NCI-H187 (cell line): ENCODE measurements at places on chromosomes 4 and X.

DNA sequence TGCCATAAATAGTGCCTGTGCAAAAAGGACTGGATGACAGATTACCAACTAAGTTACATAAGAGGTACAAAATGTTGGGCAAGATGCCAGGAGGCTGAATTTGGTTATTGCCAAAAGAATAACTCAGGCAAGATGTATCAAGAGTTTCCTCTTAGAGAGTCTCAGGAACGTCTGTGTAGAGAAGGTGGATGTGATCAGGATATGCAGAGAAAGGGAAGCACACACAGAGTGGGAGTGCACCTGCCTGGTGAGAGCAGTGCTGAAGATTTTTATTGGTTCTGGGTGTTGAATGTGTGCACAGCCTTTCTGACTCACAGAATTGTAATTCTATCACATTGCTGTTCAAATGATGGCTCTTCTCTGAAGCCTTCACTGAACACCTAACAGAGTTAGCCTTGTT, 156.8 kb upstream of the HS3ST1 start:
- DNase-seq, result peak; percentile 16

GRCh38 chr4:112817933-112818593, 181.1 kb downstream of the LARP7 start:
- no peak for DNase-seq

- DNase-seq, result no peak
Measured at GRCh38 chr4:144649646-144650045, 3.7 kb downstream of the HHIP start.

DNA sequence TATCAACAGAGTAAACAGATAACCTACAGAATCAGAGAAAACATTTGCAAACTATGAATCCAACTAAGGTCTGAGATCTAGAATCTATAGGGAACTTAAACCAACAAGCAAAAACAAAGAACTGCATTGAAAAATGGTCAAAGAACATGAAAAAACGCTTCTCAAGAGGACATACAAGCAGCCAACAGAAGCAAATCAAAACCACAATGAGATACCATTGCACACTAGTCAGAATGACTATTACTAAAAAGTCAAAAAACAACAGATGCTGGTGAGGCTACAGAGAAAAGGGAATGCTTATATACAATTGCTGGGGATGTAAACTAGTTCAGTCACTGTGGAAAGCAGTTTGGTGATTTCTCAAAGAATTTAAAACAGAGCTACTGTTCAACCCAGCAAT, 255.7 kb downstream of the TMEM47 start:
- DNase-seq, result no peak

- DNase-seq, result no peak
Measured at GRCh38 chr4:25474690-25475089, 97.6 kb downstream of the ANAPC4 start.

DNA sequence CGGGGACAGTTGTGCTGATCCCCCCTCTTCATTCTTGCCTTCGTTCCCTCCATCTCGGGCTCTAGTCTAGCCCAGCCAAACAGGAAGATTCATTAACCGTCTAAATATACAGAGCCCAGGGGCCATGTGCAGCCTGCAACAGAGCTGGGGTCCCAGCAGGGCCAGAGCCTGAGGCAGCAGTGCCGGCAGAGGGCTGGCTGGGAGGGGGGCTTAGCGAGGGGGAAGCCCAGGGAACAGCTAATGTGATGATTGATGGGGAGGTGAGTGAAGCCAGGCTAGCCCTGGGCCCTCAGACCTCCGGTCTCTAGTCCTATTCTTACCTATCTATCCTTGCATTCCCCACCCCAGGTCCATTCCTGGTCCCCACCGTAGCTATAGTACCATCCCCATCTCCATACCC, 22.3 kb downstream of the EFNB1 start:
- DNase-seq, result no peak

DNA sequence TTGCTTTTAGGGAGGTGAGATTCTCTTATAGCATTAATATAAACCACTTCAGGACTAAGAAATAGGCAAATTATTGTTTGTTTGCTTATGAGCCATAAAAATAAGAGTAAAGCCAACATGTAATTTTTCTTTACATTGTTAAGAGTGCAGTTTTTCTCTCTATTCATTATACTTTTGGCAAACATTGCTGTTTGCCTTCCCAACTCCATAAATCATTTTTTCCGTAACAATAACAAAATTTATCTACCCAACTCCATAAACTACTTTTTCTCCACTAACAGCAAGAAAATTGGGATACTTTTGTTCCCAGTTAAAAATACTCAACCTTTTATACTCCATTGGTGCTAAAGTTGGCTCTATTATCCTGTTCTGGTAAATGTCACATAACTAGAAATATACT, 229.7 kb upstream of the GPRIN3 start:
- DNase-seq, result no peak

GRCh38 chrX:24676403-24677024, 17.2 kb upstream of the POLA1 start:
- DNase-seq, result no peak

GRCh38 chrX:31269914-31270313, 198.1 kb upstream of the FTHL17 start:
- no peak for DNase-seq

DNA sequence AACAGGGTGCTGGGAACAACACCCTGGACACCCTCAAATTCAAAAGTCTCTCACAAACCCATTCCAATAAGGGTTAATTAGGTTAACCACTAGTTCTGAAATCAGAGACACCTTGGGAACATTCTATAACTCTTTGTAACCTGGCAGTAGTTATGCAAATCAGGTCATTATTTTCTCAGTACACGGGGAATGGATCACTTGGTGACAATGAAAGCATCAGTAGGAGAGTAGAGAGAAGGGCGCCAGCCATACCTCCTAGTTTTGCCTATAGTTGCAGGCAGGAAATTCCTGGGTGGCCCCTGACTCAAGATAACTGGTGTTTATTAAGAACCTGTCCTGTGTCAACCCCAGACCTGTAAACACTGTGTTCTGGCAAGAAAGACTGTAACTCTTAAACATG, 2.5 kb downstream of the CCDC110 start:
- no peak for DNase-seq

GRCh38 chr4:6926681-6927478, 17.3 kb downstream of the TBC1D14 start:
- no peak for DNase-seq

GRCh38 chrX:103540145-103540544, 20.9 kb upstream of the RAB40A start:
- no peak for DNase-seq

DNA sequence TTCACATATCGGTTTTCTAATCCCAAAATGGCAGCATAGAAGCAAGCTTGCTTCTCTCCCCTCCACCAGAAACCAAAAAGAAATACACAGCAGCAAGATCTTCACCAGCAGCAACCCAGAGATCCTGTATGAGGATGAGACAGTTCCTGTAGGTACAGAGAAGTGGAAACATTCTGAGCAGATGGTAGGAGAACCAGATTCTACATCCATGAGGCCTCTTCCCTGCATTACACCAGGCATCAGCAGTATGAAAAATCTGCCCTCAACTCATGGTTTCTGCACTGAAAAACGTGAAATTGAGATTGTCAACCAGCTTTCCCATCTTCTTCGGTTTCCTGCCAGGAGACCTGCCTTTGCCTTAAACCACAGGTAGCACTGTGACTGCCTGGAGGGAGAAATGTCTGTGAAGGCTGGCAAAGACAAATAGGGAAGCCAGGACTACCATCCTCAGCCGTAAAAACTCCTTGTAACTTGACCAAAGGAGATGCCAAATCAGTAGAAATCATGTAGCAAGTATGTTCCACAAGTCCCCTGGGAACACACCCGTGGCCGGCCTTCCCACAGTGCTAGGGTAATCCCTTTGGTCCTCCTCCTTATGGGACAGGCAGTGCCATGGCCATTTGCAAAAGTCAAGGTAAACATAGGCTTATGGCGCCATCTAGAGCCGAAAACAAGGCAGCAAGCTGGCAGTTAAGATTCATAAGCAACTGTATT, 24.0 kb upstream of the MTHFD2L start:
- peak; percentile 52 for DNase-seq

GRCh38 chr4:186717556-186717955, 6.1 kb downstream of the FAT1 start:
- no peak for DNase-seq

GRCh38 chrX:39866229-39866628, 231.5 kb downstream of the BCOR start:
- no peak for DNase-seq

- DNase-seq, result no peak
Measured at GRCh38 chr4:150023489-150023888, 54.8 kb upstream of the DCLK2 start.

DNA sequence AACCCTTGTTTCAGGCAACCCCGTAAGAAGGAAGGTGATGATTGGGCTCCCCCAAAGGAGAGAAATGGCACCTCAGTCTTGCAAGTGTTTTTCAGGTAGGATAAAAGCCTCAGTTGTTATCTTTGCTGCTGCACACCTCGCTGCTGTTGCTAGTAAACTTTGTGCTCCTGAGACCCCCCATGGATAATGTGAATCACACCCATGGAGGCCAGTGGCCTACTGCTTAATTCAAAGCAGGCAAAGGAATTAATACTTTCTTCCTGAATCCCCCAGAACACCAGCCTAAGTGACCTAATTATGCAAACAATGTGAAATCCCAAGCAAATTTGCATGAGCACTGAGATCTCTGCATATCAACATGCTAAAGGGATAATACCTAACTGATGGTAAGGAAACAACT, 337.5 kb downstream of the GRIA2 start:
- DNase-seq, result no peak

DNA sequence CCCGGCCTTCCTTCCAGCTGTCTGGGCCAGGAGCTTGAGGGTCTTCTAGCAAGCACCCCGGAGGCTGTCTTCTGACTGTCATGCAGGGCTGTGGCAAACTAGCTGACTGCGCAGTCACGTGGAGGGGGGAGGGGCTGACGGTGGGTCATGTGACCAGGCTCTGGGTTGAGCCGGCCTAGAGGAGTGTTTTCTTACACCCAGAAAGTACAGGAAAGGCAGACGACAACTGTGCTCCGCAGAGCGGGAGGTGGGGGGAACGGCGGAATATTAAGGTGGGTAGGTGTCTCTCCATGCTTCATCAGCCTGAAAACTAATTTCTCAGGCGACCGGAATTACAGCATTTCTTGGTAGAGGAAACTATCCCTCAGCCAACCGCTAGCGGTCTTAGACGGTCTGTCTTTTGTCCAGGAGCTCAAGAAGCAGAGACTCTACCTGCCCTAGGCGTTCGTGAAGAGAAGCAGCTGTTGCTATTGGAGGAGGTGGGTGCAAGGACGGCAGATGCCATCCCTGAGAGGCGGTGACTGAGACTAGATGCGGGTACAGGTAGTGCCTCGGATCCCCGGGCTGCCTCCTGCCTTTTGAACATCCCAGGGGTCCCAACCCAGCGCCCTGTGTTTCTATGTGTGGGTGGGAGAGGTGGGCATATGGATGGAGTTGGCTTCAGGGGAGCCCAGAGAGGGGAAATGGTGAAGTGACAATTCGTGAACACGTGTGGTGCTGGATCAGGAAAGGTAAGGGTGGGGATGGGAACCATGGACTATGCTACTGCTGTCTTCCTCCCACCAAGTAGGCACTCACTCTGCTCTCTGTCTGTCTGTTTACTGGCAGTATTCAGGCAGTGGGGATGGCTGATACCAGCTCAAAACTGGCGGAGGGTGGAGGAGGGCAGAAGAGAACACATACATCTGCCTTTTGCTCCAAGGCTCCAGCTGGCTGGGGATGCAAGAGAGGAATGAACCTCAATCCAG, 8.8 kb downstream of the GPRASP1 start:
- DNase-seq, result peak; percentile 83

GRCh38 chrX:75229774-75230173, 44.1 kb upstream of the UPRT start:
- no peak for DNase-seq

DNA sequence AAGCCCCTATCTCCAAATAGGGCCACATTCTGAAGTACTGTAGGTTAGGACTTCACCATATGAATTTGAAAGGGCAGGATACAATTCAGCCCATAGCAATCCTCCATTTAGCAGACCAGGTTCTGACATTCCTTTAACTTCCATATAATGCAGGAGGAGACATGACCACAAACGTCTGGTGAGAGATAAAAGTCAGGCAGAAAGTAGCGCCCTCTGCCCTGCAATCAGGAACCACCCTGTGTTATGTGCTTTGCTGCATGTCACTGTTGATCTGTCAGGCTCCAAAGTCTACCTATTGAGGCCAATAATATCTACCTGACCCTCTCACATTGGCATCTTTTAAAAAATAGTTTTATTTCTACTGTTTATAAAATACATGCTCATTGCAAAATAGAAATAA, 30.2 kb upstream of the SEPSECS start:
- no peak for DNase-seq

GRCh38 chrX:37361596-37361995, 12.4 kb downstream of the PRRG1 start:
- DNase-seq, result no peak

DNA sequence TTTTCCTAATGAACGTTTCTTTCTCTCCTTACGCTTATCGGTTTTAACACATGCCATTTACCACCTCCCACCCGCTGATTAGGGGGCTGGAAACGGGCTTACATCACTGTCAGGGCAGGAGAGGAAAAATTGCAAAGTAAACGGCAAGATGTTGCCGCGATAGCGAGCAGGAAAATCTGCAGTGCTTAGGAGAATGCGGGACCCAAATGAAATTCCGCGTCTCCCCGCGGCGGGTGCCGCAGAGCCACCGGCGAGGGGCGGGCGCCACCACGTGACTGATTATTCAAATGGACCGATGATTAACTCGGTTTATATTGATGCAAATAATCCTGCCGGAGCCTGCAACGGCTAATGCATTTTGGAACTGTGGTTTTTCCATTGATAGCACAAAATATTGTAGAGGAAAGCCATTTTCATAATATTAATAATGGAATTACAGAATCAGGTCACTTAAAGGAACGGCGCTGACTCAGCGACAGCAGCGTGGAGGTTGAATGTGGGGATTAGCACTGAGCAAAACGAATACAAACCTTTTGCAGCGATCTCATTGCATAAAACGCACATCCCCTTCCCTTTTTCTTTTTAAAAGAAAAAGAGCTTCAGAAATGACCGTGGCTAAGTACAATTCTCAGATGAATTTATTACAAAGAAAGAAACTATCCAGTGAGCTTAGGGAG, 224.2 kb downstream of the STIM2 start:
- no peak for DNase-seq

GRCh38 chr4:31545330-31545729, 825.2 kb downstream of the PCDH7 start:
- DNase-seq, result no peak

- no peak for DNase-seq
Measured at GRCh38 chrX:54442790-54443189, 2.6 kb downstream of the TSR2 start.

GRCh38 chrX:149504226-149504914, 736 bp downstream of the IDS start:
- no peak for DNase-seq
